ENCODE measurements at places on chromosomes 6 and 20.

DNA sequence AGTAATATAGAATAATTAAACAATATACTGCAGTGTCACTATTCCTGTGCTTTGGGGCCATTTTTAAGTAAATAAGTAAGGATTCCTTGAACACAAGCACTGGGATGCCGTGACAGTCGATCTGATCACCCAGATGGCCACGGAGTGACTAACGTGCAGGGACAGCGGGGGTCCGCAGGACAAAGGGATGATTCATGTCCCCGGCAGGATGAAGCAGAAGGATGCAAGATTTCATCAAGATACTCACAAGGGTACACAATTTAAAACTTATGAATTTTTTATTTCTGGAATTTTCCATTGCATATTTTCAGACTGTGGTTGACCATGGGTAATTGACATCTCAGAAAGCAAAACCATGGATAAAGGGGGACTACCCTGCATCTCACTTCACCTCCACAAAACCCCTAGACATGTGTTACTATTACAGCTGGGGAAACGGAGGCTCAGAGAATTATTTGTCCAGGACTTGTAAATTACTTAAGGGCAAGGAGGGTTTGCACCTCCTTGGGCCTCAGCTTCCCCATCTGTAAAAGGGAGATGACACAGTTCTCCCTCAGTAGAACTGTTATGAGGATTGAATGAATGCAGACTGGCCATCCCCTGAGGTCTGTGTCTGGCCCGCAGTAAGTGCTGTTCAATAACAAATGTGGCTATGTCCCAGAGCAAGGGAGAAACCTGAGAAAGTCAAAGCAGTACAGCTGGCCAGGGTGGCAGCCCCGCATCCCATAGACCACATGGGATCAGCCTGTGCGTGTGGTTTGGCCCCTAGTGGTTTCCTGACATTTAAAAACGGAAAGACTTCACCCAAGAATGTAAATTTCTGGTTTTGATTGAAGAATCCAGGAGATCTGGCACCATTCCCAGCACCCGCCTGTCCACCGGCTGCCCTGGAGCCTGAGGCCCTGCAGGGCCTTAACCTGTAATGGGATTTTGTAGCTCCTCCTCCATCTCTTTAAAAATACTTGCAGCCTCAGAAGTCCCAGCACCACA lies 235.5 kb downstream of the BMP7 start:
- DNase-seq, result peak; percentile 69

DNA sequence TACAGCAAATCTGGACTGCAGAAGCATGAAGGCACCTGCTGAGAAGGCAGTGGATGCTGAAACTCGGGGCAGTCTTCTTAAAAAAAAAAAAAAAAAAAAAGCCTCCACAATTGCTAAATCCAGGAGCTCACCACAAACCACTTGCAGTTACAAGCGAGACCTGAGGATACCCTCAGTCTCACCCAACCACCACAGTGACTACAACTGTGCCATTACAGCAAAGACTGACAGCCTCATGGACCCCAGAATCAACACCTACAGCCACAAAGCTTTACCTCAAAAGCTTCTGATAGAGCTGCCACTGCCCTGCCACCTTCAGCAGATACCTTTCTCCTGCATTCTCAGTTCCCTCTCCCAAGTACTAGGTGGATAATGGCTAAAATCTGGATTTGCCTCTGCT lies 9.0 kb downstream of the COL21A1 start:
- no peak for DNase-seq

DNA sequence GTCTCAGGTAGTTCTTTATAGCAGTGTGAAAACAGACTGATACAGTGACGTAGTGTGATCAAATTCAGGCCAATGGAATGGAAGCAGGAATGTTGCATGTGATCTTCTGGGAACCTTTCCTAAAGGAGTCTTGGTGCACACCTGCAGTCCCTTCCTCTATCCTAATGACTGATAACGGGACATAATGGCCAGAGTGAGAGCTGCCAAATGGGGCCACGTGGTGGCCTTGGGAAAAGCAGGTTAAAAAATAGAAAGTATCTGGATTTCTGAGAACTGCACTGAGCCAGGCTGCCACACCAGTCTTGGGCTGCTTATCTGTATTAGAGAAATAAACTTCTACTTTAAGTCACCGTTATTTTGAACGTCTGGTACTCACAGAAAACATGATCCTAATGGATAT lies 51.9 kb downstream of the MEP1A start:
- no peak for DNase-seq

DNA sequence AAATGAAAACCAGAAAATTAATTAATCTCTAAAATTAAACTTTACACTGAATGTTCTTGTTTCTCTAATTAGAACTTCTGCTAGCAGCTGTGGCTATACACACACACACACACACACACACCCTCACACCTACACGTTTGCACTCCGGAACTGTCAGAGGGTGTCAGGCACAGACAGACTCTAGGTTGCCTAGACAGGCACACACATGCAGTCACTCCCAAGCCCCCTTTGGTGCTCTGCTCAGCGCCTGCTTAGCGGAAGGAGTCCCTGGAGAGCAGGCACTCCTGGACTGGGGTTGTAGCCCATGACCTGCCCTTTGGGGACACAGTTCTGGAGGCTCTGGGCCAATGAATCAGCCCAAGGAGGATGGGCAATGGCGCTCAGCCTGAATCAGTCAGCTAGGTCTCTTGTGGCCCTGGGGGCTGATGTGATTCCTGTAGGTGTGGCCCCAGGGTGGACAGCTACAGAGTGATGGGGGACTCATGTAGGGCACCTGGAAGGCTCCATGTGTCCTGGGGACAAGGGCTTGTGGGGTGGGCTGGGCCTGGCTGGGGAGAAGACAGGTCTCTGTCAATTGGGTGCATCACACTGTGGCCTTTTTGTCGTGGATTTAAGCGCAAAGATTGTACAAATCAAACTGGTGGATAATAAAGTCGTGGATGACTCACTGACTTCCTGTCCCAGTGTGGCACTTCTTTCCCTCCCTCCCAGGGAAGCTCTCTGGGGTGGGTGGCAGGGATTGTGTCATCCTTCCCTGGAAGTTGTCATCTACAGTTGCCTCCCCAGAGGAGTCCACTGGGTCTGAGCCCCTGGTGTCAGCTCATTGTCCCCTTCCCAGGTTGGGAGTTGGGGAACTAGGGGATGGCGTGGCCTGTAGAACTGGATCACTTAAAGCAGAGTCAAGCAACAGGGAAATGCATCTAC lies 8.8 kb downstream of the TMEM151B start:
- no peak for DNase-seq

GRCh38 chr20:62925420-62926228 lies 681 bp downstream of the DIDO1 start:
- DNase-seq, result no peak

DNA sequence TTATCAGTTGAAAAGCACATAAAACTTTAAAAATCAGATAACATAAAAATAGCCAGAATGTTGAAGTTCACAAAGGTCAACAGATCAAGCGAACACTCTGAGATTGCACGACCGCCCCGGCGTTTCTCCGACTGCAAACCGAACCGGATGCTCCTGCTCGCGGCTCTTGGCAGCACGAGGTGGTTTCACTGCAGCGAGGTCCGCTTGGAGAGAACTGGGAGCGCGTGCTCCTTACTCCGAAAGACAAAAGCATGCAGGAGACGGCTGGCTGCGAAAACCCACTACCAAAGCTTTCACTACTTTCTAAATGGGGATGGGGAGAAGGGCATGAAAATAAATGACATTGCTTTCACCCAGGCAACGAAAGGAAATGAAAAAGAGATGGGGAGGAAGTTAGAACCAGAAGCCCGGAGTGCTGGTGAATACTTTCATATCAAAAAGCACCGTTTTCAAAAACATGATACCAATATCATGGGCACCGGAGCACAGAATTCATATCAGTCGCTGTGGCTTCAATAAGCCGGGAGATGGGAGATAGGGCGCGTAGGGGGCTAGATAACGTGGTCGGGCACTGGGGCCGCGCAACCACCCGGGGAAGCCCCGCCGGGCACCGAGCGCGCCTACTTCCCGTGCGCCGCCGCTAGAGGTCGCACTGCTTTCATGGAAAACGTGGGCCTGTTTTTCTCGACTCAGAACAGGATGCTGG lies 8.3 kb upstream of the ANKRD60 start:
- peak; percentile 86 for DNase-seq

GRCh38 chr6:86128130-86128814 lies 485.6 kb upstream of the SYNCRIP start:
- no peak for DNase-seq

- DNase-seq, result no peak
Observed at GRCh38 chr20:48096212-48096875, 311.1 kb upstream of the SULF2 start.

- no peak for DNase-seq
Observed at GRCh38 chr6:145899915-145900569, 64.1 kb downstream of the SHPRH start.

DNA sequence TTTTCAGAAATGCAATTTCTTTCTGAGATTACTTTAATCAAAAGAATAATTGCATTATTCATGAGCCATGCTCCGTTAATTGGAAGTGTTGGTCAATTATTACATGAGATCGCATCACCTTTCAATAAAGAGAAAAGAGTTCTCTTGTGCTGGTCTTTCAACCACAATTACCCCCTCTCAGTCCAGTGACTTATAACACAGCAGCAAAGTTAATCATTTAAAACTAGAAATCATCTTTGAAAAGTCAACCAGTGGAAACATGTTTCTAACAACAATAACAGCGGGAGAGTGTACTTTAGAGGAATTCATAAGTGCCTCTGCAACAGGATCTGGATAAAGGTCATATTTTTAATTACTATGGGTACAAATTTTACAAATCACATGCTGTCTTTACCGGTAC lies 384.4 kb upstream of the AGPAT4 start:
- DNase-seq, result no peak

- DNase-seq, result peak; percentile 45
Observed at GRCh38 chr6:22320750-22321149, 23.9 kb upstream of the PRL start.

DNA sequence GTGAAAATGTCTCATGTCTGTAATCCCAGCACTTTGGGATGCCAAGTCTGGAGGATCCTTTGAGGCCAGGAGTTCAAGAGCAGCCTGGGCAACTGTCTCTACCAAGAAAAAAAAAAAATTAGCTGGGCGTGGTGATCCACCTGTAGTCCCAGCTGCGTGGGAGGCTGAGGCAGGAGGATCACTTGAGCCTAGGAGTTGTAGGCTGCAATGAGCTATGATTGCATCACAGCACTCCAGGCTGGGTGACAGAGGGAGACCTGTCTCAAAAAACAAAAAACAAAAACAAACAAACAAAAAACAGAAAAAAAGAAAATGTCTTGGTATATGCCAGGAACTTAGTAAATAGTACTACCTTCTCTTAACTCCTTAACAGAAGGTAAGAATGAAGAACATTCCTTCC lies 31.4 kb upstream of the TMEM14A start:
- no peak for DNase-seq

GRCh38 chr6:129507846-129508245 lies 202.1 kb downstream of the ARHGAP18 start:
- DNase-seq, result no peak

- DNase-seq, result no peak
Observed at GRCh38 chr20:57849521-57850215, 139.9 kb upstream of the PMEPA1 start.

- no peak for DNase-seq
Observed at GRCh38 chr6:44833248-44833647, 445.7 kb downstream of the CDC5L start.

- peak; percentile 21 for DNase-seq
Observed at GRCh38 chr20:8875586-8875985, 193.3 kb upstream of the PLCB4 start.

DNA sequence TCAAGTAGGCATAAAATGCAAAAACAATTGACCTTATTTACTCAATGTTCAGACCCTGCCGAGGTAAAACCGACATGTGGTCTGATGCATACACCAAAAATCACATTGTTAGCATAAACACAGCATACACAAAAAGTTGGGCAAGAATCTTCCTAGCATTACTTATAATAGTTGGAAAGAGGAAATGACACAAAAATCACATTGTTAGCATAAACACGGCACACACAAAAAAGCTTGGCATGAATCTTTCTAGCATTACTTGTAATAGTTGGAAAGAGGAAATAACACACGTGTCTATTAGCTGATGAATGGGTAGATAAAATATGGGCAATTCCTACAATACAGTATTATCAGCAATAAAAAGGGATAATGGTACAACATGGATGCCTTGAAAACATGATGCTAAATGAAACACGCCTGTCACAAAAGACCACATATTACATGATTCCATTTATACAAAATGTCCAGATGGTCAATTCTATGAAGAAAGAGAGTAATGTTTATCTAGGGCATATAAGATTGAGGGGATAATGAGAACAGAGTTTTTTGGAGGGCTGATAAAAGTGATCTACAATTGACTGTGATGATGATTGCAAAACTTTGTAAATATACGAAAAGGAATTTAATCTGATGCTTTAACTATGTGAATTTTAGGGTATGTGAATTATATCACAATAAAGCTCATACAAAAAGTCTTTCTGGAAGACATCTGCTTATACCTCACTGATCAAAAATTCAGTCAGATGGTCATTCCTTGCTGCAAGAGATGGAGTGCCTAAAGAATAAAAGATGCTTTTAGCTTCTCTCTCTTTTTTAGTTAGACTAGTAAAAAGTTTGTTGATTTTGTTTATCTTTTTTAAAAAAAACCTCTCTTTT lies 1019.5 kb upstream of the CITED2 start:
- peak; percentile 61 for DNase-seq

DNA sequence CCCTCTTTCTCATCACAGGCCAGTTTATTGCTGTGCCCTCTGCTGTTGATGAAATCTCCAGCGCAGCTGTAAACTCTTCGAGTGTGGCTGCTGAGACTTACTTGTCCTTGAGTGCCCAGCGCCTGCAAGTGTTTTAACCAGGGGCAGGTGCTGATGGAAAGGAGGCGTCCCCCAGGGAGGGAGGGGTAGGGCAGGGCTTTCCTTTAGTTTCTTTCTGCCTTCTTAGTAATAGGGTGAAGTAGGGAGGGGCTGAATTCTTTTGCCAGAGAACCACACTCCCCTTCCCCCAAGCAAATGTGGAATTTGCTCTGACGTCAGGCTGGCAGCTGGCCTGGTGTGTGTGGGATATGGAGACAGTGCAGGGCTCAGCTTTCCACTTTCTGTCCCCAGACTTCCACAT lies 61.2 kb downstream of the IGF2R start:
- peak; percentile 97 for DNase-seq

DNA sequence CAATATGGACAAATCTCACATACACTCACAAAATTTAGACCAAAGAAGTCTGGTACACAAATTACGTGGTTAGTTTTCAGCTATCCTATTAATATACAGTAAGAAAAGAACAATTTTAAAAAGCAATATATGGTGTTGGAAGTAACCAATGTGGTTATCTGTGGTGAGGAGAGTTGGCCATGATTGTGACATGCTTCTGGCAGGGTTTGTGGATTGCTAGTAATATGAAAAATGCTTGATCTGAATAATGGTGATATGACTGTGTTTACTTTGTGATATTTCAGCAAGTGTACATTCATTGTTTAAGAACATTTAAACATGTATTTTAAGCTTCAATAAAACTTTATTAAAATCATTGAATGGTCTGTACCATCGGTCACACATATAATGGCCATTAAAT lies 99.1 kb downstream of the ADGB start:
- DNase-seq, result no peak

DNA sequence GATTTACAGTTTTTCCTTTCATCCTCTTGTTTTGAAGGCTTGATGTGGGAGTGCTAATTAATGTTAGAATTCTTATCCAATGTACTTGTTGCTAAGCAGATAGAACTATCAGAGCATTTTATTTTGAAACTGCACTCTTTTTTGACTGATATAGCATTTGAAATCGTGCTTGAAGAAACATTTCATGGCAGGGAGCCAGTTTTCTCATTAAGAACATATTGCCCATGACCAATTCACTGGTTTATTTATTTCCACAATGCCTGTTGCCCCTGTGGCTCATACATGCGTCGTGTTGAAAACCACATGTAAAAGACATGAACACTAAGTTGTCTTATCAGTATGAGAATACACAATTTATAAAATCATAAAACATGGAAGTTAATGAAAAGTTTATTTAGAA lies 479.7 kb upstream of the FLRT3 start:
- DNase-seq, result peak; percentile 70
